Endothelial cell of umbilical vein (primary cell): ENCODE measurements at places on chromosomes 6 and 20.
A peak's percentile ranks its signal among the peaks of the same experiment; 100 is the strongest.

DNA sequence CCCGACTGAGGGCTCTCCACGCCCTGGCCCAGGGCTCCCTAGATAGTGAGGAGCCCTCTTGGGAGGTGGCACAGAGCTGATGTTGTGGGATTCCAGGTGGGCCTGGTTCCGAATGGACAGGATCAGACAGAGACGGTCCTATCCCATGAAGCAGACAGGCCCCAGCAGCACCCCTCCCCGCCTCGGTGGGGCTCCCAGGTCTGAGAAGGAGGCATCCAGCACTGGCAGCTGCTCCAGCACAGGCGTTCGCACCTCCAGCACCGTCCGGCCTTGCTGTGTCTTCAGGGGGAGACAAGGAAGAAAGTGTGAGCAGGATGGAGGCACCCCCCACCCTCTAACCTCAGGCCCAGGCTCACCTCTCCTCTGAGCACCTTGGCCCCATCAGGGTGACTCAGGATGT, 28.7 kb downstream of the COL11A2 start:
- DNase-seq, result no peak

DNA sequence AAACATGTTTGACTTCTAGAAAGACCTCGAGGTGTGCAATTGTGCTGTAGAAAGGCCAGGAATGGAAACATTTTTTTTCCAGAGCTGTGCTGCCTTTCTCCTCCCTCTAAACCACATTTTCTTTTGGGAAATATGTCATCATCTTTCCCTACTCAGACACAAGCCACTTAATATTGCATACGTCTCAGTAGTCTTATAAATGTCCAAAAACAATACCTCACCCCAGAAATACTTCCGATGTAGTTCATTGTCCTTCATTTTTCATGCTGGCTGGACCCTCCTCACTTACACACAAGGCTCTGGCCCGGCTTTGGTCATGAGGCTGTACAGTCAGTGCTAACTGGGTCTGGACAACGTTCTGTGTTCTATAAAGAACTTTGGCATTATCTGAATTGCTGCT, 126.4 kb downstream of the SCML4 start:
- DNase-seq, result no peak

DNA sequence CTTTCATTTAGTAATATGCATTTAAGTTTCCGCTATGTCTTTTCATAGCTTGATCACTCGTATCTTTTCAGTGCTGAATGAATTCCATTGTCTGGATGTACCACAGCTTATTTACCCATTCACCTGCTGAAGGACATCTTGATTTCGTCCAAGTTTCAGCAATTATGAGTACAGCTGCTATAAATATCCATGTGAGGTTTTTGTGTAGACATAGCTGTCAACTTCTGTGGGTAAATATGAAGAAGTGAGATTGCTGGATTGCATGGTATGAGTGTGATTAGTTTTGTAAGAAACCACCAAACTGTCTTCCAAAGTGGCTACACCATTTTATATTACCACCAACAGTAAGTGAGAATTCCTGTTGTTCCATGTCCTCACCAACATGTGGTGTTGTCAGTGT, 79.2 kb upstream of the STMND1 start:
- DNase-seq, result no peak

- no peak for DNase-seq
Observed at GRCh38 chr6:159984268-159984786, 15.4 kb downstream of the IGF2R start.

- no peak for DNase-seq
Observed at GRCh38 chr6:89985751-89986493, 91.7 kb downstream of the GJA10 start.

DNA sequence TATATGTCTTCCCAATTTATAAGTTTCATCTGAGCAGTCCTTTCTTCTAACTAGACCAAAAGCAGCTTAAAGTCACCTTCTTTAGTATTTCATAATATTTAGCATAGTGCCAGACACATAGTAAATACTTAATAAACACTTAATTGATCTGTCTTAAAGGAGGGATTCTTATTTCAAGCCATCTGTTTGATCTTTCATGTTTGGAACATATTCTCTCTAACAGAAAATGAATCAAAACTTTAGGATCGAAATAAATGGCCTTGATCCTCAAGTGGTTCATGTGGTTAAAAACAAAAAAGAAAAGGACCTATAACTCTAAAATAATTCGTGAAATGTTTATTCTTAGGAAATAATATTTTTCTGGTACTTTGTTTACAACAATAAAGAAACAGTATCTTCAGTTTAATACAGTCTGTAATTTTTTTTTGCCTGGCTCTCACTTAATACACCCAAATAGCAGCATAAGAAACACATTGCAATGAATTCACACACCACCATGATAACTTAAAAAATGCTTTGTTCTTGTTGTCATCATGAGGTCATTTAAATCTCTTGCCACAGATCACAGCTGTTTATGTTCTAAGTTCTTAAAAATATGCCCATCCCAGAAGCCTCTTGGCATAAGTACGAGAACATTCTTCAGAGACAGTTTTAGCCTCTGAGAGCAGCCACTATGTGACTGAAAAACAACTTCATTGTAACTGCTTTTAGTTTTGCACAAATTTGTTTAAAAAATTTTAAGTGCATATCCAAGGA, 48.1 kb downstream of the ESF1 start:
- no peak for DNase-seq

DNA sequence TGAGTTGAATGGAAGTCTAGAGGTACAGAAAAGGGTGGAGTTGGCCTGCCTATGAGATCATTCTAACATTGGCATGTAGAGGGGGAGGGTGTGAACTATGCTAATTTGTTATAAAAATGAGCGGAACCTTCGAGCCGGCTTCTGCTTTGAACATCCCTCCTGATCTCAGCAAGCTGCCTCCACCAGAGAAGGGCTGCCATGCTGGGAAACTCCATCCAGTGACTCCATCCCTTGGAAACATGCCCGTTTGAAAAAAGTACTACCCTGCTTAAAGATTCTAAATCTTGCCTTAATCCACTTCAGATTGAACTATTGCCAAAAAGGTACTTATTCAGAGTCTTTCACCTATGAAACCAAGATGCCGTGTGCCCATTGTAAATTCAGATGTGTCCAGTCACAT, 43.6 kb upstream of the TMEM170B start:
- no peak for DNase-seq

- no peak for DNase-seq
Observed at GRCh38 chr20:40848526-40848925, 159.5 kb upstream of the MAFB start.

- no peak for DNase-seq
Observed at GRCh38 chr6:109001291-109001894, 93.3 kb downstream of the SESN1 start.

DNA sequence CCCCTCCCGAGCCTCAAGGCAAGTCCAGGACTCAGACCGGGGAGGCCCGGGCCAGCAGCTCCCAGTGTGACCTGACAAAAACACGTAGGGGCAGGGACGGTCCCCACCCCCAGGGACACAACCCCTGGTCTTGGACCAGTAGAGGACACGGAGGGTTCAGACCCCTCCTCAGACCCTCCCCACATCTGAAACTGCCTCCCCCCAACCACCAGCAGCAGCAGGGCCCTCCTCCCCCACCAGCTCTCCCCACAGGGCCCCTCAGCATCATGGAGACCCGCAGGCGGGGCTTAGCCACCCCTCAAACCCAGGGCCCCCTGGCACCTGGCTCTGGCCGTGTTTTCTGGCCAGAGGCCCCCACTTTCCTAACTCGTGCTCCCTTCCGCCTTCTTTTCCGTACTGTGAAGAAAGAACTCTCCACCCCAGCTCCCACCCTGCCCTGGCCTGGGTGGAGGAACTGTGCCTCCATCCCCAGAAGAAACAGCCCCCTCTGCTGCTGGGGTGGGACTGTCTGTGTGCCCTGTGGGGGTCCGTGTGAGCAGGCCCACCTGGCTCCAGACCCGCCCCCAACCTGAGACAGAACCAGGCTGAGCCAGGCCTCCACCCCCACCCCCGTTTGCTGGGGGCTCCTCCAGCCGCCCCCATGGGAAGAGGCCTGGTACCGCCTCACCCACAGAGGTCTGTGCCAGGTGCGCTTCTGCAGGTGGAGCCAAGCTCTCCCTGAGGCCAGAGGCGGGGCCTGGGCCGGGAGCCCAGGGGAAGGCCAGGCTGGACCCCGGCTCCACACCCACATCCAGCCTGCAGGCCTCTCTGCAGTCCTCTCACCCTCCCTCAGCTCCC, 39.0 kb upstream of the MDFI start:
- no peak for DNase-seq

GRCh38 chr6:125183391-125183790, 29.8 kb downstream of the TPD52L1 start:
- no peak for DNase-seq

DNA sequence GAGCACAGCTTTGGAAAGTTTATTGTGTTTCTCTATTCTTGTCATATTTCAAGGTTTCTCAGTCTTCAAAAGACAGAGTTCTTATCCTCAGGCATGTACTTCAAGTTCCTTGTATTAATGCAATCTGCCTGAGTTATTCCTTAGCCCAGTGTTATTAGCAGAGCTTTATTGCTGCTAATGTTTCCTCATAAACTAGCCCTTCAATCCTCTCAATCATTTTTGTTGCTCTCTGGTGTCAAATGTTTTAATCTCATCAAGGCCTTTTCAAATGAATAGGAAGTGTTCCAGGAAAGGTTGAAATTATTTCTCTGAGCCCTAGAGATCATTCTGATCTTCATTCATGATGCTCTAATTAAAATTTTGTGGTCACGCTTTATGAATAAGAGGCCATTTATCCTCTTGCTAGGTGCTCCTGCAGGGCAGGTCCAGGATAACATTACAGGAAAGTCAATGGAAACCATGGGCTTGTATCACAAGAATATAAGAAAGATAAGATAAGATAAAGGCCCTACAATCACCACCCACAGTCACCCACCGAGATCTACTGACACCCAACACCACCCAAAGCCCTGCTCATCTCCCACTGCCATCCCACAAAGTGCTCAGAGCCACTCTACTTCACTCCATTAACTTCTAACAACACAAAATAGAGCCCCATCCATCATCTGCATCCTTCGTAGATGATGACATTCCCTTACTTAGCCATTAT, 125.9 kb downstream of the COL9A1 start:
- DNase-seq, result no peak

- DNase-seq, result no peak
Observed at GRCh38 chr20:48787861-48788375, 39.9 kb downstream of the PREX1 start.

DNA sequence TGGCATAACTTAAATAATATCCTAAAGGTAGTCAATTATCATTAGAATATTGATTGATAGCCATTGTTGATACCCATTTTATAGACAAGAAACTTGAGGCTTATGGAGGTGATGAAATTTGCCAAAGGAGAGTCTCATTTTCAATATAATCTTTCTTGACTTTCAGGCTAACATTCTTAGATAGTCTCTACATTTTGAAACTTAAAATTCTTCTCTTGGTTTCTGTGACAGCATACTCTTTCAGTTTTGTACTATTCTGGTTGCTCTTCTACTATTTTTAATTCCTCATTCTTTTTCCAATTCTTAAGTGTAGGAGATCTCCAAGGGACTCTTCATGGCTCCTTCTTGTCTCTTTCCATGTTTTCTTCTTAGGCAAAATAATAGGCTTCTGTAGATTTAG, 3.7 kb upstream of the SH3BGRL2 start:
- no peak for DNase-seq

GRCh38 chr6:21149470-21149869, 444.1 kb upstream of the SOX4 start:
- DNase-seq, result no peak

DNA sequence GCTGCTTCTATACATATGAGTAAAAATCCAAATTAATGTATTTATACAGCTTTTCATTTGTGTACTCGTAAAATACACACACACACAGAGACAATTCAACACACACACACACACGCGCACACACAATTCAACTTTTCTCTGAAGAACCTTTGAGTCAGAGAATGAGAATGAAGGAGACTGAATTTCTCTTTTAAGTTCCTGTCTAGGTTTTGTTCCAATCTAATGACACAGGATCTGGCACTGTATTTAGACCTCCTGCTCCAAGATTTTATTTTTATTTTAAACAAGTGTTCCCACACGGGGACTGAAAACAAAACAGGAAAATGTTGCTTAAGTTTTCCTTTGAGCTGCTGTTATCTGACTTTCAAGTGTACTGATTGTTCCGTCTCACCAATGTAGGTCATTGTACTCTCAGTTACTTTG, 250.8 kb downstream of the LAMA2 start:
- peak; percentile 89 for DNase-seq

DNA sequence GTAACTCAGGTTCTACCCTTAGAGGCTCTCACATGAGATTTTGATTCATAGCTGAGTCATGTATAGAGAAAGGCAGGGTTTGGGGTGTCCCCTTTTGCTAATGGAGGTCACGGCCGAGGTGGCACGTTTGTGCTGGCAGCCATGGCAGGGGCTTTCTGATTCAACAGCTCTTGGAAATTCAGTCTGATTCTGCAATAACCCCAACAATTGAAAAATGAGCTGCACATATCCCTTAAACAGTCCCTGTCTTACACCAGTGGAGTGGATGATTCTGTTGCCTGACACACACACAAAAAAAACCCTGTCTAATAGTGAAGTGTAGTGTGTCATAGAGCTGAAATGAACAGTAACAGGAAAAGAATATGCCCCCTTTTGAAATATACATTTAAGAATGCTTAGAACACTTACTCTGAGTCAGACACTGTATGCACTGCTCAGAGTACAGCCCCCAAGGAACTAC, 40.4 kb upstream of the ARG1 start:
- DNase-seq, result no peak

DNA sequence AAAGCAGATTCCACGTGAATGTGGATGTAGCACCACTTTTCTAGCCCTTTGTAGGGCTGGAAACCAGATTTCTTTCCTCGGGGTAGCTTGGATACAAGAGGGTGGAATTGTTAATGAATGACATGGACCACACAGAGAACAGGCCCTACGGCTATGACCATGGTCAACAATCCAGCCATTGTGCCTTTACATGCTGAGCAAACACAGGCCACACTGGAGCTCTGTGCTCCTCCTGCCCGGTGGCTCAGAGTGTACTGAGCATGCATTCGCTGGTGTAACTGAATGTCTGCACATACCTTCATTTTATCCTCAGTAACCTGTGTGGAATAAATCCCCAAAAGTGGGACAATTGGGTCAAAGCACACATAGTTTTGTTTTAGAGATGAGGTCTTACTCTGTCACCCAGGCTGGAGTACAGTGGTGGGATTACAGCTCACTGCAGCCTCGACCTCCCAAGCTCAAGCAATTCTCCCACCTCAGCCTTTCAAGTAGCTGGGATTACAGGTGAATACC, 32.8 kb downstream of the LRP11 start:
- DNase-seq, result no peak

GRCh38 chr6:90028066-90028778, 134.0 kb downstream of the GJA10 start:
- no peak for DNase-seq
